ENCODE measurements at places on chromosomes 3 and 15.

- DNase-seq: no peak
Measured at GRCh38 chr15:95653361-95653805, 677.1 kb upstream of the NR2F2 start.

GRCh38 chr3:158808697-158809096 lies 6.8 kb downstream of the MFSD1 start:
- DNase-seq: no peak

GRCh38 chr3:174505266-174505665 lies 353.9 kb upstream of the NAALADL2 start:
- no peak for DNase-seq

DNA sequence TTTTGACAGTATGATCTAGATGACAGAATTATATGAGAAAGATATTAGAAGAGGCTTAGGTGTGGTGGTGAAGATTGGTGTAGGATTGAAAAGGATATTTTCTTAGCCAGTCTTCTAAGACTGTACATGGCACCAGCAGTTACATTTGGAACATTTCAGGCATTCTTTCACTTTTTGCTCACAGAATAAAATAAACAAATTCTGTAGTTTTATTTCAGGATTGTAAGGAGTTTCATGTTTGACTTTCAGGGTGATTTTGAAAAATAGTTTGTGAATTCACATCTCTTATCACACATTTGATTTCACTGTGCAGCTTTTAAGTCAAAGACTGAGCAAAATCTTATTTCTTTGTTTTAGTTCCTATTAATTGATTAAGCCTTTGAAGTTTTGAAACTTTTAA lies 27.1 kb downstream of the DNAJC13 start:
- DNase-seq: no peak

DNA sequence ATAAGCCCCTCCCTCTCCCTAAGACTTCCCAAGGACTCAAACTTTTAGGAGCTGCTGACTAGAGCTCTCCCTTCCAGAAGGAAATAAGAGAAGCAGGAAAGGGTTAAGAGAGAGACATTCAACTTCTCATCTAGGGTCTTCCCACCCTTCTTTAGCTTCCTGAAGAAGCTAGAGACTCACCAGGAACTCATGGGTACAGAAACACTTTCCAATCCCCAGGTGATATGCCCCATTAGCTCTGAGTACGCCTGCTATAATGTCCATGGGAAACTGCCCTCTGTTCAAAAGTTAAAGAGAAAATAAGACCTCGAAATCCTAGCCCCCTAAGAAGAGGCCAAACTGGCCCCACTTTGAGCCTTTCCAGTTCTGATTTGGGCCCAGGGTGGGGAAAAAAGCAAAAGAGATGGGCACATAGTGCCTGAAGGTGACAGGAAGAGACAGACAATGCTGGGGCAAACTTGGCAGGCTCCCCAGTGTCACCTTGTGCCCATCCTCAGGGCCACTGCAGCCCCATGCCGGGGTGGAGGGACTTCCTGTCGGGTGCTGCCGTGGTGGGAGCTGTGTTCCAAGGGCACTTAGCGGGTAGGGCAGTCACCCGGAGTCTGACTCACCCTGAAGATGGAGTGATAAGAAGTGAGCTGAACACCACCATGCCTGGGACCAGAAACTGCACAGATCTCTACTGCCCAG lies 29.5 kb downstream of the CCDC12 start:
- no peak for DNase-seq

DNA sequence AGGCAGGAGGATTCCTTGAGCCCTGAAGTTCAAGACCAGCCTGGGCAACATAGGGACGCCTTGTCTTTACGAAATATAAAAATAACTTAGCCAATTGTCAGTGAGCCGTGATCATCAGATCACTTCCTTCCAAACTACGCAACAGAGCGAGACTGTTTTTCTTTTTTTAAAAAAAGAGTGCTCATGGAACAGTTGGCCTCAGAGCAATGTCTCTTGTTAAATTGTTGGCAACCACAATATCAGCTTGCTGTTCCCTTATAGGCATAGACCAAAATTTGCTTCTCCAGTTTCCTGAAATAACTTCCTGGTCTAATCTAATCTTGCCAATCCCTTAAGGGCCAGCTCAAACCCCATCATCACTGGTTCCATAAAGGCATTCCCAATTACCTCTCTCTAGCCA lies 93.3 kb upstream of the SLC4A7 start:
- DNase-seq: no peak

DNA sequence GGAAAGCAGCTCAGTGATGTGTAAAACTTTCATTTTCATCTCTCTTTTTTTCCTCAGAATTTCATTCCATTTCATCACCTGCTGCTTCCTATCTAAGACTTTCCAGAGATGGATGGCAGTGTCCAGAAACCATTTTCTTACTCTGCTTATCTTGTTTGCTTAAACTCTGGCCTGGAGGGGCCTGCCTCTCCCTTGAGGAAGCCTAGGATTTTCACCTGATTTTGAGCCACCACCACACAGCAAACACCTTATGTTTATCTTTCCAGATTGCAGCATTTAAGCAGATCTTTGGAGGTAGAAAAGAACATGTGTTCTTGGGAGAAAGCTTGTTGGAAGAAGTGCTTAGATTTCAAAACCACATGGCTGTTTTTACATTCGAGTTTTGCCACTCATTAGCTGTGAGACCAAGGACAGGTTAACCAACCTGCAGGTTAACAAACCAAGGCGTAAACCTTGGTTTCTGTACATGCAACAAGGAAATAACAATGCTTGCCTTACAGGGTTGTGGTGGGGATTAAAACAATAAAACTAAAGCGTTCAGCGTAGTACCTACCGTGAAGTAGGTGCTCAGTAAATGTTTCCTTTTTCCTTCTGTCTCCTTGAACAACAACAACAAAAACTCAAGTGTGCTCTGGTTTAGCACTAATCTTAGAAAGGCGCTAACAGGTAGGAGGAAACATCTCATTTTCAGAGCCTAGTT lies 120.3 kb downstream of the CLSTN2 start:
- DNase-seq: no peak

GRCh38 chr15:101178931-101179330 lies 72.9 kb downstream of the CHSY1 start:
- DNase-seq: no peak

DNA sequence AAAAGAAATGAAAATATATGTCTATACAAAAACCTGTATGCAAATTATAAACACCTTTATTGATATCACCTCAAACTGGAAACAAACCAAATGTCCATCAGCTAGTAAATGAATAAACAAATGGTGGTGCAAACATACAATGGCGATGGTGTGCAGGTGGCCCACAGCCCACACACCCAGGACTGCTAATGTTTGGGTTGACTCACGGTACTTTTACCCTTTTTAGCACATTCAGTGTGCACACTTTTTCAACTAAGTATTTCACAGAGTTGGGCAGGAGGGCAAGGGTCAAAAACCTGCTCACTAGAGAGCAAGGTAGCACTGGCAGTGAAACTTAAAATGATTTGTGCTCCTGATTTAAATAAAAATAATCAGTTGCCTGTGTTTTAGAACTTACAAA lies 123.1 kb upstream of the BHLHE40 start:
- no peak for DNase-seq

DNA sequence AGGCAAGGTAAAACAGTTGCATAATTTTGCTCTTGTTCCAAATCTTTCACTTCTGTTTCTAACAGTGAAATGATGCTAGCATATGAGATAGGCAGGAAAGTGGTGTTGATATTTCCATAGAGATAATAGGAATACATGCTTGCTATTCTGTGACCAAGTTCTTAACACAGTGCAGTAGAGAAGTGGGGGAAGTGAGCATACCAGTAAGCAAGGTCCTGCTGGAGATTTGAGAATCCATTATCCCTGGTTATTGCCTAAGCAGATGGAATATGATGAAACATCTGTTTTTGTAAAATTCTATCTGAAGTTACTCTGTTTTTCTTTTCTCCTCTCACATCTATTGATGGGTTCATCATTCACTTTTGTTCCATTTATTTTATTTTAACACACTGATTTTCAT lies 28.7 kb downstream of the USP8 start:
- no peak for DNase-seq

GRCh38 chr3:15391007-15391406 lies 36.3 kb downstream of the METTL6 start:
- no peak for DNase-seq

GRCh38 chr3:60053526-60054265 lies 1003.9 kb upstream of the CFAP20DC start:
- DNase-seq: no peak

Data from nucleus accumbens (tissue), 56 donors.